ENCODE measurements at places on chromosomes 16 and 17. TPM values are rescaled to one million over a fixed set of nuclear protein-coding genes. Genes with fewer than 3 reads are reported as not detected.

Gene BRICD5
- 3.5 TPM for total RNA-seq

Gene CCL1
- not detected for total RNA-seq

Gene SCIMP
- not detected for total RNA-seq

Gene IL17C
- not detected for total RNA-seq

Gene TMEM100
- total RNA-seq: 0.12 TPM

Gene ATXN1L
- 26.1 TPM for total RNA-seq

Gene TEX14
- not detected for total RNA-seq

Gene TM4SF5
- total RNA-seq: not detected

Gene MYH2
- total RNA-seq: not detected

Gene KCNH4
- total RNA-seq: 0.05 TPM

Gene PYY
- not detected for total RNA-seq
